ENCODE measurements at places on chromosomes 16 and 17.

- DNase-seq = no peak
These were observed 32.9 kb downstream of the KATNIP start for GRCh38 chr16:27582883-27583282.

- no peak for DNase-seq
These were observed 97.1 kb upstream of the TMEM97 start for GRCh38 chr17:28221751-28222414.

DNA sequence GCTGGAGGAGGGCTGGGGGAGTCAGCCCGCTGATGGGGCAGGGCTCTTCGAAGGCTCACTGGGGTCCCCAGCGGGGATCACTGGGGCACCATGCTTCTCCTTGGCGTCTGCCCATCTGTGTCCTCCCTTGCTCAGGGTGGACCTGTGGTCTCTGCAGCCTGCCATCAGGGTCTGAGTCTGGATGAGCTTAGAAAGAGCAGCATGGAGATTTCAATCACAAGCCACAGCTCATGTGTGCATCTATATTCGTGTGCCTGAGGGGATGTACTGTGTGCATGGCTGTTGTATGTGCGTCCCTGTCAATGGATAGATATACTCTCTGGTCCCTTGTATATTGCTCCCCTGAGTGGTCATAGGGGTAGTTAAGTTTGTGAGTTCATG, 126.6 kb upstream of the SDK2 start:
- no peak for DNase-seq

- no peak for DNase-seq
These were observed 4.7 kb downstream of the CDH15 start for GRCh38 chr16:89176147-89176690.

DNA sequence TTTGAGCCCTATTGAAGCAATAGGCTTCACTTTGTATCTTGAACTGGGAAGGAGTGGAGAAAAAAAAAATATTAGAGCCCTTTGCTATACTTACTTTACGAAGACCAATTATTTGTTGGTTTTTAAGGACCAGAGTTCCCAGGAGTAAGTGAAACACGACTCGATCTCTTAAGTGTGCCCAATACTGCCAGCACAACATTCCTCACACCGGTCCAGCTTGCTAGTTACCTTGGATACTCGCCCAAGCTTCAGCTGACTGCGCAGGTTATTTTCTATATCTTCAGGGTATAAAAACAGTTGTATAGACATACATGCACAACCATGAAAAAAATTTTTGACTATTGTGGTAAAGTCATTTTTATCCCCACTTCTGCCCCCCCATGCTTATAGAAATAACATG, 72.1 kb downstream of the RPTOR start:
- no peak for DNase-seq

DNA sequence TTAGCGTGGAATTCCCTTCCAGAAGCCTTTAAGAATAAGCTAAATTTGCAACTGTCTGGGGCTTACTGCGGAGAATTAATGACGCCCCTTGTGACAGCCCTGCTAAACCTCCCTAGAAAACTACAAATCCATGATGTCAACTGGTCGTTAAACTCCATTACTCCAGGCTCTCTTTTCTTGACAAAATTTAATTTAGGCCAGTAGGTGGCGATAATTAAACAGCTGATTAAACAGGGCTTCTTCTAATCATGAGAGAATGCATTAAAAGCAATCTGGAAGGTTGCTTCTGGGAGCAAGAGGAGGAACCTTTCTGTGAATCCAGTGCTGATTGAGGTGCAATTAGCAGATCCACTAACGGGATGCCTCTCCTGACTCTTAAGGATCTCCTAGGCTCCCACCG, 8.1 kb upstream of the NLRP1 start:
- DNase-seq = no peak

- no peak for DNase-seq
These were observed 6.3 kb upstream of the NLRC3 start for GRCh38 chr16:3583303-3584038.

- no peak for DNase-seq
These were observed 76.8 kb upstream of the CIBAR2 start for GRCh38 chr16:85188822-85189672.

- DNase-seq = no peak
These were observed 9.1 kb downstream of the MNT start for GRCh38 chr17:2391597-2392251.

- DNase-seq = no peak
These were observed 14.0 kb downstream of the CA5A start for GRCh38 chr16:87922250-87922871.

GRCh38 chr16:51888016-51888415, 658.9 kb downstream of the TOX3 start:
- no peak for DNase-seq

DNA sequence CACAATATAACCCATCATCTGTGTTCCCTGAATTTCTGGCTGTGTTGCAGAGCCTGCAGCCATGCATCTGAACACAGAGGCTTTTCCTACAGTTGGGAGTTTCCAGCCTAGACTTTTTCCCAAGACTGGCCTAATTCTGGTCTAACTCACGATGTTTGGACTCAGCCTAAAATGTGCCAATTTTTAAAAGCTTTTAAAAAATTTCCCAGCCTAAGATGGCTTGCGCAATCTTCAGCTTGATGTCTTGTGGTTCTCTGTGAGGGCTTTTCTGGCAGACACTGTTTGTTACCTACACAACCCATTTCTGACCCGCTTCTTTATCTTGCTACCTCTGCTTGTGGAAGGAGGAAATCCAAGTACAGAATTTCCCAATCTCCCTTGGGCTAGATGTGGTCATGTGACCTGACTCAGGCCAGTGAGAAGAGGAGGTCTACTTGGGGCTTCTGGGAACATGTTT, 72.7 kb upstream of the GAS7 start:
- no peak for DNase-seq

- DNase-seq = no peak
These were observed 15.3 kb downstream of the TRPV2 start for GRCh38 chr17:16430650-16431049.

- no peak for DNase-seq
These were observed 140.9 kb upstream of the PMFBP1 start for GRCh38 chr16:72312828-72313227.

GRCh38 chr17:69009930-69010329, 50.8 kb downstream of the ABCA9 start:
- DNase-seq = no peak

DNA sequence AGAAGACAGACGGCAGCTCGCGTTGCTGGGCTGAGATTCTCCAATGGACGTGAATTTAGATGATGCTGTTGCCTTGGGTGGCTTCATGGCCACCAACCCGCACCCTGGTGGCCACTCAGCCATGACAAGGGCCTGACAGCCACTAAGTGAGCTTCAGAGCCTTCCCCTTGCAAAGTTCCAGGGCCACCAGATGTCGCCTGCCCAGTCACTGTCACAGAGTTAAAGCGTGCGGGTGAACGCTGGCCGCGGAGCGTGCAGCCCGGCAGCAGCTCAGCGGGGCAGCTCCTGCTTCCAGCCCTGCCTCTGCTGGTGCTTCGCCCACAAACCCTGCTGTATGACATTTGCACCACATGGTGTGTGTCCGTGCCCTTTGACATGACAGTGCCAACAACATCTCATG, 13.3 kb upstream of the KREMEN2 start:
- DNase-seq = no peak

- DNase-seq = no peak
These were observed 6.3 kb downstream of the TPPP3 start for GRCh38 chr16:67386861-67387455.

- no peak for DNase-seq
These were observed 56.4 kb downstream of the WWOX start for GRCh38 chr16:78155791-78156345.

- no peak for DNase-seq
These were observed 81.0 kb downstream of the ATF7IP2 start for GRCh38 chr16:10466861-10467260.

DNA sequence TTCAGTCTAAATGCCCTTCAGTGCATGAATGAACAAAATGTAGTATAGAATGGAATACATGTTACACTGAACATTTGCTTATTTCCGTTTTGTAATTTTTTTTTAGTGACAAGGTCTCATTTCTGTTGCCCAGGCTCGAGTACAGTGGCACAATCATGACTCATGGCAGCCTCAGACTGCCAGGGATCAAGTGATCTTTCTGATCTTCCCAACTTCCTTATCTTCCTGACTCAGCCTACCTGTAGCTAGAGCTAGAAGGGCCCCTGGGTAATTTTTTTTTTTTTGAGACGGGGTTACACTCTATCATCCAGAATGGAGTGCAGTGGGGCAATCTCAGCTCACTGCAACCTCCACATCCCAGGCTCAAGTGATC, 7.3 kb upstream of the SLX4 start:
- DNase-seq = no peak

DNA sequence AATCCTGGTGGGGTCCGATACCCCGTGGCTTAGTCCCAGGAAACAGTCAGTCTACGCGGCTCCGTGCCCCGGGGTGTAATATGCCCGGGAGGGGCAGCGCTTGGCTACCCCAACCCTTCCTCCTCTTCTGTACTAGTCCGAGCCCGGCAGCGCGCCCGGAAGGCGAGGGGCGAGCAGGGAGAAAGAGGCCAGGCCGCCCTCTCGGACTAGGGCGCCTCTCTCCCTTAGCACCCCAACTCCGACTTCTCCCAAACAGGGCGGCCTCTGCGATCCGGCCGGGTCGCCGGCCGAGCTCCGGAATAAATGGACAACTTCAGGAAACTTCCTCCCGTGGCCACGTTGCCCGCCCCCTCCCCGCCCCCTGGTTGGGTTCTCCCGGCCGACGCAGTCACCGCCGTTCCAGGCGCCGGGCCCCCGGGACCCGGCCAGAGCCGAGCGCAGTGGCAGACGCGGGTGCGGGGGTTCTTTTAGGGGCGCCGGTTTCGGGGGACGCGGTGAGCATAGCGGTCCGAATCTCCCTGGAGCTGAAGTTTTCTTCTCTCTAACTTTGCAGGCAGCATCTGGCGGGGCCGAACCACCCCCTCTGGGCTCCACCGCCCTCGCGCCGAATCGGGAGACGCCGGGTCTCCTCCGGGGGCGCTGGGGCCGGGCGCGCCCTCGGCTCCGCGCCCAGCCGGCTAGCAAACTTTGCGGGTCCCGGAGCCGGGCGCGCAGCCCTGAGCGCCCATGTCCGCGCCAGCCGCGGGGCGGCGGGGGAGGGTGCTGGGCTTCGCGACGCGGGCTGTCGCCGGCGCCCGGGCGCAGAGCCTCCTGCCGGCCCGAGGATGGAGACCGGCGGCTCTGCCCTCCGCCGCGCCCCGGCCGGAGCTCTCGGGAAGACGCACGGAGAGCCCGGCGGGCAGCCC, at the start of gene SDK2:
SDK2 (minus strand) TSS at position 301 of the 905 bp plus-strand sequence. CDS start 357 bp downstream, outside the sequence.
- no peak for DNase-seq

DNA sequence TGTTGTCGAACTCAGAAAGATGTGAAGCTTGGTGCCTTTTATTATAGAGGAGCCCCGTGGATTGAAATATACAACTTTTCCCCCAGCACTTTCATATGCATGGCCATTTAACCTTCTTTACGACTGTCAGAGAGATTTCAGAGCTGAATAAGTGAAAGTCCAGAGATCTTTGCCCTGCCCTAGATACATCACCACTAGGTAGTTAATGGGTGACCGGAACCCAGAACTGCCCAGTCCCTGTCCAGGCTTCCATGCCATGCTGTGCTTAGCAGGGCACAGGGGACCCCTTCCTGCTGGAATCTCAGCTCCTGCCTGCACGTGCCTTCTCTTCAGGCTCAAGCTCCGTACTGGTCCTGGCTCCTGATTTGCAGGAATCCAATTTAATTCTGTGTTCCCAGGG, 32.2 kb downstream of the SRL start:
- no peak for DNase-seq

DNA sequence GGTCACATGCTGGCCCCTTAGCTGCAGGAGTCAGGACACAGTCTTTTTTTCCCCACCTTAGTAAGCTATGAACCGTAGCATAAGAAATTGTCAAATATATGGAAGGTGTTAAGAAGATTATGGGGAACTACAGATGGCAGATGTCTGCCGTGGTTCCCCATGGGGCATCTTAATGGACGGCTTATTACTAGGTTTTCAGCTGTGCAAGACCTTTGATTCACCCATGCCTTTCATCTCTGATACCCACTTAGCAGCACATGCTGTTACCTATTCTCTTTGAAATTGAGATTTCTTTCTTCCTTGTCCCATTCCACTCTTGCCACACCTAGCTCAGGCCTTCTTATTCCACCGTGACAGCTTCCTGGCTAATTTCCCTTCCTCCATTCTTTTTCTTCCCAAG, 70.7 kb downstream of the RPTOR start:
- DNase-seq = no peak

DNA sequence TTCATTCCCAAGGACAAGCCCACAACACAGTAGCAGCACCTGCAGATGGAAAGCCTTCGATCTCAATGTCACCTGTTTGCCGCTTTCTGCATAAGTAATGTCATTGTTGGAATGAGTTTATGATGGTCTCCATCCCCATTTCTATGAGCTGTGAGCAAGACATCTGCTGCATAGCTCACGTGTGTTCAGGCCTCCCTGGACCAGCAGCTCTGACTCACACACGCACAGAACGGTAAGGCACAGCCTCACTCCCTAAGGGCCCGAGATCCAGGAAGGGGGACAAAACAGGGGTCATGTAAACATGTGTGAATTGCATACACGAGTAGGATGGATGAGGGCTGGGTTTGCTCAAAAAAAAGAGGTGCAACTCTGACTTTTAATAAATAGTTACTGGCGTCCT, 223.1 kb downstream of the SOX9 start:
- no peak for DNase-seq

- DNase-seq = no peak
These were observed 21.1 kb downstream of the COX11 start for GRCh38 chr17:54947396-54947795.

- DNase-seq = no peak
These were observed 144.5 kb downstream of the CDH11 start for GRCh38 chr16:64977206-64977920.

GRCh38 chr16:49602201-49602975, 228.8 kb downstream of the C16orf78 start:
- DNase-seq = no peak

- DNase-seq = no peak
These were observed 436.1 kb downstream of the XYLT1 start for GRCh38 chr16:17034477-17035252.

- DNase-seq = no peak
These were observed 363.8 kb upstream of the HSBP1 start for GRCh38 chr16:83443972-83444371.

DNA sequence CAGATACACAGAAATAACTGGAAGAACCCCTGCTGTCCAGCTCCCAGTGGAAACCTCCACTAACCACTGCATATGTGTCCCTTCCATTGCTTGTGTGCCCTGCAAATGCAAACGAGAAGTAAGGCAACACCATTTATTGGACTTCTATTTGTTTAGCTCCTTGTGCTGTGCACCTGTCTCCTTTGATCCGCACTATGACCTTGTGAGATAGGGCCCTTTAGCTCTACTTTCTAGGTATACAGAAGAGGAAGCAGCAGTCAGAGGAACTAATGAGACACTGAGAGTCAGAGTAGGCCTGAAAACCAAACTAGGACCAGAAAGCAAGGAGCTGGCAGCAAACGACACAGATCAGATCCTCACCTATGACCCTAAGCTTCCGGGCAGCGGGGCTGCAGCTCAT, 22.4 kb downstream of the SOX9 start:
- no peak for DNase-seq

Measured in smooth muscle cell of the brain vasculature (primary cell).